ENCODE measurements at places on chromosomes 11 and 22.
A peak's percentile ranks its signal among the peaks of the same experiment; 100 is the strongest.

DNA sequence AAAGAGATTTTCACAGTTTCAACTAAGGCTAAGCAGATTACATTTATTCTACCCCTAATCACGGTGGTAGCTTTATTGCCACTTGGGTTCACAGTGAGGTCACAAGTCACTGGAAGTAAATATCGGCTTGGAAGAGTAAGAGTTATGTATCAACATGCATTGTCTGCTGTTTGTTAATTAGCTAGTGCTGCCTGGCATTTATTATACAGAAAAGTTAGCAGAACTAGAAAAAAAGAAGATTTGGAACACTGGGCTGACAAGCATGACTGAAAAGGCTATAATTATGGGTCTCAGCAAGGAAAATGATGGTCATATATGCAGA lies 13.7 kb upstream of the RAB38 start:
- DNase-seq, result no peak

DNA sequence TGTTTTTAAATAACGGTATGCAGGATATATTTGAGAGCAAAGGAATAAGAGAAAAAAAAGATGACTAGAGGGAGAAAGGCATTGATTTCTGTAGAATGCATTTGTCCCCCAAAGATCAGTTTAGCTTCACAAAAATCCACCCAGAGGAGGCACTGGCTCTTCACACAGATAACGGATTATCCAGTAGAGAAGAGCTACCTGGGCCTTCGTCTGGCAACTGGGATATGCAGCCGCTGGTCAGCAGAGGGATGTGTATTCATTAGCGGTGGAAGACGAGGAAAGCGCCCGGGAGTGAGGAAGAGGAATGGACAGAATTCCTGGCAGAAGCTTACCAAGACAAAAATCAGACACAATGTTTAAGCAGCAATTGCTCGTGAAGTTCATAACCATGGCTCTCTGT lies 5.6 kb upstream of the WT1 start:
- DNase-seq, result no peak

- DNase-seq, result no peak
Observed at GRCh38 chr22:48057116-48057835, 1294.8 kb downstream of the TBC1D22A start.

DNA sequence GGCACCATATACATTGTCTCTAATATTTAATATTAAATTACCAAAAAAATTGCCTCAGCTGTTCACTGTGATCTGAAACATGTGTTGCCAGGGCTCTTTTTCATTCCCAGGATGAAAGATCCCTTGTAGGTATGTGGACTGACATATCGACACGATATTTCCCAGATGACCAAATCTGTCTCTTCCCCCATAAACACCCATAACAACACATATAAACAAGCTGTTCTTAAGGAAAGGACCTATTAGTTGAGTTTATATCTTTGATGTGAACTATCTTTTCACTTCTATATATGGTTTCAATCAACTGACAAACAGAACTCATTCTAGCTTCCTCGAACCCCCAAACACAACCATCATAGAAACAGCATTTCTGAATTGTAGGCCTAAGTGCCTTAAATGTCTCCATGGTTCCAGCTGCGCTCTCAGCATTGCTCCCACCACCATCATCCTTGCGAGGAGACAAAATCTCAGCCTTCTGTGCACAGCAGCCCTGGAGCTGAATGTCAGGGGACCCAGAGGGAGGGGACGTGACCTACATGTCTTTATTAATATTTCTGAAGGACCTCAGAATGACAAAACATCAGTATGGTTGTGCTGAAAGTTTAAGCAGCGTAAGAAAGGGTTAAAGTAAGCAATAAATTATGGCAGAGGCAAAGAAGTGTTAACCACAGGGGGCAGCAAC lies 67.0 kb downstream of the ETS1 start:
- no peak for DNase-seq

DNA sequence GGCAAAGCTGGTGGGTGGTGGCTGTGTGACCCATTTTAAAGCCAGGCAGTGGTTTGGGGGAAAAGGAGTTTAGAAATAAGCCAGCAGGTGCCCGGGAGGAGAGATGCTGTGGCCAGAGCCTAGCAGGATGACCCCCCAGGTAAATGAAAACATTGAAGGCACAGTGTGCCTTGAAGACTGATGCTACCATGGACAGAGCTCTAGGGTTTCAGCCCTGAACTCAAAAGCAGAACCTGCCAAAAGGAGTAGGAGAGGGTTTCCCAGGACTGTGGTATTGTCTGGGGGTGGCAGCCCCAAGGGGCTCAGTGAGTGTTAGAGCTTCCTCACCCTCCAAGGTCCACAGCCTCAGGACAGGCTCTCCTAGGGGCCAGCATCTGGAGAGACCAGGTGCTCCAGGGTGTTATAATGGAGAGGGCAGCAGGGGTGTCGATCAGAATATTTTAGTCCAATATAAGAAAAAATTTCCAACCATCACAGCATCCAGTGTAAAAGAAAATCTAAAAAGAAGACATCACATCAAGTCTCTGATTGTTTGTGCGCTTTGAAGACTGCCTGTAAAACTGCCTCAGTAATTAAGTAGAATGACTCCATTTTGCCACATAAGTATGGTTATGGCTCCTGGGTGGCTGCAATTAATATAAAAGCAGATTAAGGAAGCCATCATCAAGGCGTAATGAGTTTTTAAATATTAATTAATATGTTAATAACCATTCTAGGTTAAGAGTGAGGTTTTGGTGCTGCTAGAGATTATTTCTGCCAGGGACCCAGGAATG lies 88.6 kb upstream of the LMO1 start:
- DNase-seq, result no peak

DNA sequence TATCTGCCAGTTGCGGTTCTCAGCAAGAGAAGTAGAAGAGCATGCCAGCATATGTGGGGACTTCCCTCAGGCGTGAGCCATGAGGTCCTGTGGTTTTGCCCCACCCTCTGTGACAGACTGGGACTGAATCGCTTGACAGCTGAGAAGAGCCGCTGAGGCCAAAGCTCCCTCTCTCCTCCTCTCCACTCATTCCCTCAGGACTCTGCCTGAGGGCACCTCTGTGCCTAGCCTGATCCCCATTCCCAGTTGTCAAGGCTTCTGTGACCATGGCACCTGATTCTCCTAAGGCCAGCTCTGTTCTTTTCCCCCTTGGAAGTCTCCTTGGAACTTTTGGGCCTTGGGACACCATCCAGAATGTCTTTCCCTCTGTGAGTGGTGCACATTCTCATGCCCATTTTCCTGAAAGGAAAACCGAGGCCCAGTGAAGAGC lies 27.0 kb downstream of the ART5 start:
- DNase-seq, result peak; percentile 29

DNA sequence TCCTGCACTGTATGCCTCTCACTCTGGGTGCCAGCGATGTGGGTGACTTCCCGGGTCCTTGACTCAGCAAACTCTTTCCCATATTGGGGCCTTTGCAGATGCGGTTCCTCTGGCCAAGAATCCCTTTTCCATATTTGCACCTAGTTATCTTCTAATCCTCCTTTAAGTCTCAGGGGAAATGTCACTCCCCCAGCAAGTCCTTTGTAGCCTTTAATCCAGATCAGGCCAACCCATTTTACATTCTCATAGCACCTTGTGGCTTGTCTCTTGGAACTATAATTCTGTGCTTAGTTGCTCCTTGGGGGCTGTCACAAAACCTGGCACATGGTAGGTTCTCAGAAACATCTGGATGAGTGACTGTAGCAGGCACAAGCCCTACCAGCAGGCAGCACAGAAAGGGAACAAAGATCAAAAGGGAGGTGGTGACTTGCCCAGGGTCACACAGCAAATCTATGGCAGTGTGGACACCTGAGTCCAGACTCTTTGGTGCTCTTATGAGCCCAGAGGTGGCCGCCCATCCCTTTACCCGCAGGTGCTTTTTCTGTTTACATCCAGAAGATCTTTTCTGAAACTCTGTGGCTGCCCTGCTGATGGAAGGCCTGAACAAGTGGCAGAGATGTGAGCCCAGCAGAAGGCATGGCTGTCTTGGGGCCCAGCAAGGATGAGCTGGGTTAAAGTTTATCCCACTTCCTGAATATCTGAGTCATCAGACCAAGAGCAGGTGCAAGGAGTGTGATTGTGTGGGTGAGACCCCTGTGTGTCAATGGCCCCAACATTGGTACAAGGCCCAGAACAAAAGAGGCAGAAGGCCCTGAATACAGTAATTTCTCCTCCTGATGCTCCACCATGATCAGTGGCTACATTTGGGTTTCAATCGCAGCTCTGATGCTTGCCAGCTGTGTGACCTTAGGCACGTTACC lies 78.6 kb upstream of the GRK3 start:
- DNase-seq, result no peak

GRCh38 chr22:19176732-19177131 lies 1.8 kb downstream of the SLC25A1 start:
- DNase-seq, result no peak

Data from femur (tissue), 1 donor.